ENCODE measurements at places on chromosomes 1 and 21.

DNA sequence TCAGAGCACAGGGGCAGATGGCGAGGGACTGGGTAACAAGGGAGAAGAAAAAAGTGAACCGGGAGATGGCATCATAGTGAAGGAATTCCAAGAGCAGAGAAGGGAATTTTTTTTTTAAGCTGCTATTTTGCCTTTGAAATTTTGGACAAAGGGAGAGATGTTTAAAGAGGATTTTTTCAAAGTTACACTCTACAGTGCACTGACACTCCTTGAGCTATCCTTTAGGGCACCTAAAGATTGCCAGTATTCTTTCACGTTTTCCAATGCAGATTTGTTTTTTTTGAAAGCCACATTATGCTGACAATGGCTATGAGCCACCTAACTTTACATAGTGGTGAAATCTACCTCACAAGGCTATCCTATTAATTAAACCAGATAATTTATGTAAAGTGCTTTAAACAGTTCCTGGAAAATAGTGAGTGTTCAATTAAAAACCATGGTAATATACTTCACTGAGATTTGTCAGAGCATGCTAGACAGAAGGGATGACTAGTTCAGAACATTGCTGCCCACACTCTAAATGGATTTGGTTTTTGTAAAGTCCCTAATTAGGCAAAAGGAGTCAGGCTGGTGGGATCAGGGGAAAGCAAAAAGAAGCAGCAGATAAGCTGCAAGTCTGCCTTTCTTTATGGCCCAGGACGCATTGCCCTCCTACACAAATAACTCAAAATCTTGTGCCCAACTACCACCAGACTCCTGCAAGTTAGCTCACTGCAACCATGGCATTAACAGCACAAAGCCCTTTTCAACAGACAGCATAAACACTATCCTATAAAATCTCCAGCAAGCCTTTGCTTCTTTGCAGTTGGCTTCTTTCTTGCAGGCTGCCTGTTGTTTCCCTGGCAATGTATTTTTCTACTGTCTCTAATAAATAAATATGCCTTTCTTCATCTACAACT, 53.9 kb downstream of the PRDX6 start:
- DNase-seq: no peak

DNA sequence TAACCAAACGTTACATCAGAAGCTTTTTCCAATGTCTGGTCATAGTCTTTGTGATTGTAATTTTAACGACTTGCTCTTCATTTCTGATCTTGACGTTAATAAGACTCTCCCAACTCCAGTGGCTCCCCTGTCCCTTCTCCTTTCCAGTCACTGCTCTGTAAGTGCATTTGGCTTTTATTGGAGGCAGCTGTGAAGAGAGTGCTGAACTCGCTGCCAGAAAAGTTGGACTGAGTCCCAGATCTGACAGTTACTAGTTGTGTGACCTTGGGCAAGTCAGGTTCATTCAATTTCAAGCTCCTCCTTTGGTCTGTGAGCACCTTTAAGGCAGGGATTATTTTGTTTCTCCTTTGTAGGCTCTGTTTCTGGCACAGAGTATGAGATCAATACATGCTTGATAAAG, 109.6 kb upstream of the TSPAN2 start:
- DNase-seq: no peak

DNA sequence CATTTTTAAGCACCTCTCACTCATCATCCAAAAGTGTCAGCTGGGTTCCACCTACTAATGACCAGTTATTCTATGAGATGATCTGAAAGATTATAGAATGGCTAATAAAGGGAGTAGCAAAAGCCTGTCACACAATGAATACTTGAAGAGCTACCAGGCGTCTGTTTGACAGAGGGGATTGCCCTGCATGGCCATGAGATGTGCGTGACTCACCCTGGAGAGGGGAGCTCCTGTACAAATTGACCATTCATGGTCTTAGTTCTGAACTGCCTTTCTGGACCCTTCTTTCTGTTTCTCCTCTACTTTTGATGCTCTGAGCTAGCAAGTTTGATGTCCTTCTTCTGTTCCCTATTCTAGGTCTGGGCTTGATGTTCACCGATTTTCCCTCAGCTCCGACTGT, 85.2 kb upstream of the ABCD3 start:
- no peak for DNase-seq

DNA sequence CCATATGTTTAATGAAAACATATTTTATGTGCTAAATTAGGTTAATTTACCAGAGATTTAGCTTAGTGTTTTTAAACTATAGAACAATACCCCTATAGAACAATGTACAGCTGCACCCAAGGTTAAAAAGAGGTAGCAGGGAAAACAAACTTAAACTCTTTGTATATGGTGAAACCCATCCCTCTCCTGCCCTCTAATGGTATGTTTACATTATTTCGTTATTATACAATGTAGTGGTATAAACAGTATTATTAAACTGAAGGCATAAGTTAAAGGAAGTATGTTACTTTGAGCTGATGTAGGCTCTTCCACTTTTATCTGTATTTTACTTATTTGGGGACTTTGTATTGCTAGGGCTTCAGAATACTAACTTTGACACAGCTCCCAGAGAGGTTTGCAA, 16.7 kb upstream of the ZYG11A start:
- no peak for DNase-seq

DNA sequence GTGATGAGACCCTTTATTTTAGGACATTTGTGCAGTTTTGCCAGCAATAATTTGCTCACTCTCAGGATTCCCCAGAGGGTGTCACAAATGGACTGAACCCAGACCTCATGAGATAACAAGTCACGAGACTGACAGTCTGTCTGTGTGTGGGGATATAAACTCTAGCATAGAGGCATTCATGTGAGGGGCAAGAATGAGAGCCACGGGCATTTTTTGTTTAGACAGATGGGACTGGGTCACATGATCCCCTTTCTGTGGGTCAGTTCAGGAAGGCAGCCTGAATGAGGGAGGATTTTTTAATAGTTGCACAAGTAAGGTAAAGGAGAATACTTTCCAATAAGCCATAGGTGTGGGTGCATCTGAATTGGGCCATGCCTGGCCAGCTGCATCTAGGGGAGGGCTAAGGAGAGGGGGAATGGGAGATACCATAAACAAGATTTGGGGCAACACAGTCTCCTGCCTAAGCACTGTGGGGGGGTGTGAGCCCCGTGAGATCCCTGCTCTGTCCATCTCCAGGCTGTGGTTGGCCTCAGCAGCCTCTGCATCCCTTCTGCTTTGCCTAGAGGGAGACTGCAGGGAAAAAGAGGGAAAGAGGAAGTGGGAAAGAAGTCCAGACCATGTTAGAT, 66.6 kb downstream of the NAV1 start:
- DNase-seq: no peak

DNA sequence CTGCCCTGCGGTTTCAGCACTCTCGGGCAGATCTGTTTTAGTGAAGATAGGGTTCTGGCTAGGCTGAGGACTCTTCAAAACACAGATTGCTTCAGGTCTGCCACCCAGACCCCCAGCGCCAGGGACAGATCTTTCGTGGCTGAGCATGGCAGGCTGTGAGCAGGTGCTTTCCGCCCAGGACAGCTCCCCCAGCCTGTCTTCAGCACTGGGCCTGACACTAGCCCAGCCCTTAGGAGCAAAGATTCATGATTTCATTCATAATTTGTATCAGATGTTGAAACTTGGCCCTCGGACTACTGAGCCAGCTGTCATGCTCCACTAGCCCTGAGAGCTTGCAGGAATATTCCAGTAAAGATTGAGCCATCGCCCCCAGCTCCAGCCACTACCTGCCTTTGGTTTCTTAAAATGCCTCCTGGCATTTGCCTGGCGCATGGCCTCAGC, 5.9 kb downstream of the ADPRS start:
- DNase-seq: no peak

DNA sequence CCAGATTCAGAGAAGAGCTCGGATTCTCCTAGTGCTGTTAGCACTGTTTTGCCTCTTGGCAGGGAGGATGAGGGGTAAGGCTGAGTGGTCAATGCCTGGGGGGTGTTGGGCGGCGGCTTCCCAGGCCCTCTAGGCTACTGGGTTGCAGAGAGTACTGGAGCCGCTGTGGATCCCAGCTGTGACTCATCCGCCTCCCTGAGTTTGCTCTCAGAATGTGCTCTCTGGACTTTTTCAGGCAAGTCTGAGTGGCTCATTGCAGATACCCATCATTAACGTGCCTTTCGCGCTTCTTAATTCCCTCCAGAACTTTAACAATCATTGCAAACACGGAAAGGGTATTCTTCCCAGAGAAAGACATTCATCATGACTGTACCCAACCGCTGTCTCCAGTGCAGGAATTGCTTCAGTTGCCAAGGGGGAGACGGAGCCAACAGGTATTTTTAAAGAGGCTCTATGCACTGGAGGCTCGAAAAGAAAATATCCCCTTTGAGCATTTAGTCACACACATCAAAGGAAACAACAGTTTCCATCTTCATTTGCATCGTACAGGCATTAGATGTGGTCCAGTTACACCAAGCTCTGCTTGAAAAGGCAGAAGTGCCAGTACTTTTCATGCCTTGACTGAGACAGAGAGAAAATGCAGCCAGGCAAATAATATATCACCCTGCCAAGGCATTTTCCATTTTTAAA, 14.4 kb upstream of the CAMTA1 start:
- DNase-seq: no peak

DNA sequence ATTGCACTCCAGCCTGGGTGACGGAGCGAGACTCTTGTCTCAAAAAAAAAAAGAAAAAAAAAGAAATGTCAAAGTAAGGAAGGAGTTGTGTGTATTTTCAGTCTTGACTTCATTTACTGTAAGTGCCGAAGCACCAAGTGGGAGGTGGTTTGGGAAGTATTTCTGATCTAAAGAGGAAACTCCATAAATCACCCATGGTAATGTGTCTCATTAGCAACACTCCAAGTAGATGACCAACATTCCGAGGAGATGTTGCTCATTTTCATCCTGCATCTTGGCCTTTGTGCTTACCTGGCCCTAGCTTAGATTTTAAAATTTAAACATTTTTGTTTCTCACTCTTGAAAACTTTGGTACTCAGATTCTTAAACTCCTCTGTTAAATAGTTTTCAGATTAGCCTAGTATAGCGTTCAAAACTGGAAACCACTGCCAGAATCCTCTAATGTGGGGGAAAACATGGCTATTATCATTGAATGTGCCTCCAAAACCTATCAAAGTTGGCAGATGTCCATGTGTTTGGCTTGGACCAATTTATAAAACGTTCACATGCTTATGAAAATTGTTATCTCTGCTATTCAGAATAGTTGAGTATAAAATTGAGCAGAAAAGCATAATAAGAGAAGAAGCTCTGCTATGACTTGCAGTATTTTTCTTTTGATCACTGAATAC, 110.4 kb downstream of the NFIA start:
- DNase-seq: no peak

DNA sequence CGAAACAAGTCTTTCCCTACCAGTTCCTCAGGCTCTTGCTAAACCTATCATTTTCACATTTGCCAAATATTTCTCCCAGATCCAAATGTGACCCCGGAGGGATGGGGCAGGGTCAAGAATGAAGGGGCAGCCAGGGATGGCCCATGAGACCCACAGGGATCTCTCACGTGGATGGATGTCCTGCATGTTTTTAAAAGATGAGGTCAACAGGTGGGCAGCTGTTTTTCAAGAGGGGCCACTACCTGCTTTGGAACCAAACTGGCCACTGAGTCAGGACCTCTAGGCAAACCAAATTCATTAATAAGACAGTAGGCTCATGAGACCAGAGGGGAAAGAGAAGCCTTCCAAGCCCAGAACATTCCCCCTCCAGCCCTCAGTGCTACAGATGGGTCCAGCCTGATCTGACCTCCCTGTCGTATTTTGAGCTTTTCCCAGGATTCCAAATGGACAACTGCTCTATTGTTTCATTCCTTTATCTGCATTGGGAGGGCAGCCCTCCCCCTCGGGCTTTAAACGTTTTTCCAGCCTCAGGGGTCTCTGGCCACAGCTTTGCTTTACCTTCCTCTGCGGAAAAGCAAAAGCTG, 252.5 kb upstream of the IRF2BP2 start:
- DNase-seq: no peak

DNA sequence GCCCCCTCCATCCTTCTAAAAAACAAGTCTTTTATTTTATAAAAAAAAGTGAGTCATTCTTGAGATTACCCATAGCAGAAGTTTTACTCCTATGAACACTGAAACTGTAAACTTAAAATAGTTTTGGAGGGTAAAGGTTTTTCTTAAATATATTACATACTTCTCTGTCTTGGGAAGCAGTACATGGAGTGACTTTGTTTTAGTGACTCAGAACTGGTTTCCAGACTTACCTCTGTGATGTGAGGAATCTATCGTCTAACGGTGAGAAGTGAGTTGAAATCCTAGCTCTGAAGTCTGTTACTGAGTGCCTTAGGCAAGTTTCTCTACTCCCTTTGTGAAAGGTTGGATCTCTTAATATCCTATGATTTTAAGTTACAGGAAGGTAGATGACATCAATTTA, 176.3 kb upstream of the POU3F1 start:
- DNase-seq: no peak

DNA sequence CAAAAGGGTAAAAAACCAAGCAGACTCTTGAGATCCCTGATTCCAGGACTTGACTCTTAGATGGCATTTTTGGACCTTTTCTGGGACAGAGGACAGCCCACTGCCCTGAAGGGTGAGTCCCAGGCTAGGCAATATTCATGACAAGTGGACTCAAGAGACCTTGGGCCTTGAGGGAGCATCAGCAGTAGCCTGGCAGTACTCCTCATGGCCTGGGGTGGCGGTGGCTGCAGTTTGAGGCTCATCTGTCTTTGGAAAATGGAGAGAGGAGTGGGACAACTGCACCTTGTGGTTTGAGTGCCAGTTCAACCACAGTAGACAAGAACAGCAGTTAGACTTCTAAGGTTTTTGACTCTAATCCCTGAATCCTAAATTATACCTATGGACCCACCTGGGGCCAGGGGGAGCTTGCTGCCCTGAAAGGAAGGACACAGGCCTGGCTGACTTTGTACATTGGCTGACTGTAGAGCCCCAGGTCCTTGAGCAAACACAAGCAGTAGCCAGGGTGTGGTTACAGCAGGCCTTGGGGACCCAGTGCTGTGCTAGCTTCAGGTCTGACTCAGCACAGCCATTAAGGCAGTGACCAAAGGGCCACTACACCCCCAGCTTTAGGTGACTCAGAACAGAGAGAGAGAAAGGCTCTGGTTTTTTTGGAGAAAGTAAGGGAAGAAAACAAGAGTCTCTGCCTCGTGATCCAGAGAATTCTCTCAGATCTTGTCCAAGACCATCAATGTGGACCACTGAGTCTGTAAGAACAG, 1023.2 kb downstream of the KCNT2 start:
- DNase-seq: no peak

GRCh38 chr1:160159846-160160245, 8.4 kb downstream of the ATP1A4 start:
- DNase-seq: no peak

GRCh38 chr1:53320646-53321045, 7.2 kb downstream of the LRP8 start:
- no peak for DNase-seq

GRCh38 chr1:40210511-40211204, 37.1 kb upstream of the TMCO2 start:
- no peak for DNase-seq

DNA sequence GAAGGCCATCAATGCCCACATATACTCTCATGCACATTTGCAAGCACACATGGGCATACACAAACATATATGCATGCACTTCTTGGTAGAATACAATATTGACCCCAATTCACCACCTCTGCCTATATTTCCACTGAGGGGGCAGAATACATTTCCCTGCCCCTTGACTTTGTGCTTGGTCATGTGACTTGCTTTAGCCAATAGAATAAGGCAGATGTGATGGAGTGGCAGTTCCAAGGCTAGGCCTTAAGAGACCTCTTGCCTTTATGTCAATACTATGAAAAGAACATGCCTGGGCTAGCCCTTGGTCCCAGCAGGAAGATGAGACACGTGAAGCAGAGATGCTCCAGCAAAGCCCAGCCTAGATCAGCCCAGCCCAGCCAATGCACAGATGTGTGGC, 66.0 kb upstream of the GRIK3 start:
- no peak for DNase-seq

Measured in CD4-positive, alpha-beta T cell treated with Interferon gamma for 1 hour (primary cell).